ENCODE measurements at places on chromosomes 12 and 14. TPM values are rescaled to one million over a fixed set of nuclear protein-coding genes. Genes with fewer than 3 reads are reported as not detected.

Gene CFAP54
- total RNA-seq: 1.4 TPM

Gene CISTR
- total RNA-seq: not detected

Gene HOXC12
- not detected for total RNA-seq

Gene KRT71
- total RNA-seq: not detected

Gene FGD6
- 10.4 TPM for total RNA-seq
